Mesenteric fat pad (tissue), 1 donor: ENCODE measurements at places on chromosomes 1 and 21.

DNA sequence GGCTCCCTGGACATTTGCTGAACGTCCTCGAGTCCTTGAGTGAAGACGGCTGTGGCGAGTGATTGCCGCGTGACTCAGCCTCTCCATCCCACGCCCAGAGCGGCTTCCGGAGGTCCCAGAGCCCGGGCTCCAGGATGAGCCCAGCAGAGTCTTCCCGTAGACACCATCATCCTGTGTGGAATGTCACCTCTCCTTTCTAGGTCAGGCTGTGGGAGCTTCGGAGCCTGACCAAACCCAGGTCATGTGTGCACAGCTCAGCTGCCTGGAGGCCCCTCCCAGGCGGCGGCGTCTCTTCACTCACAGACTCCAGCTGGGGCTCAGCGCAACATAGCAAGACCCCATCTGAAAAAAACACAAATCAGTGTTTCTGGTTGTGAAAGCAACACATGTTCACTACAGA lies 38.2 kb downstream of the PRKCZ start:
- DNase-seq = no peak

- no peak for DNase-seq
These were observed 72.4 kb downstream of the ELAVL4 start for GRCh38 chr1:50181027-50181663.

DNA sequence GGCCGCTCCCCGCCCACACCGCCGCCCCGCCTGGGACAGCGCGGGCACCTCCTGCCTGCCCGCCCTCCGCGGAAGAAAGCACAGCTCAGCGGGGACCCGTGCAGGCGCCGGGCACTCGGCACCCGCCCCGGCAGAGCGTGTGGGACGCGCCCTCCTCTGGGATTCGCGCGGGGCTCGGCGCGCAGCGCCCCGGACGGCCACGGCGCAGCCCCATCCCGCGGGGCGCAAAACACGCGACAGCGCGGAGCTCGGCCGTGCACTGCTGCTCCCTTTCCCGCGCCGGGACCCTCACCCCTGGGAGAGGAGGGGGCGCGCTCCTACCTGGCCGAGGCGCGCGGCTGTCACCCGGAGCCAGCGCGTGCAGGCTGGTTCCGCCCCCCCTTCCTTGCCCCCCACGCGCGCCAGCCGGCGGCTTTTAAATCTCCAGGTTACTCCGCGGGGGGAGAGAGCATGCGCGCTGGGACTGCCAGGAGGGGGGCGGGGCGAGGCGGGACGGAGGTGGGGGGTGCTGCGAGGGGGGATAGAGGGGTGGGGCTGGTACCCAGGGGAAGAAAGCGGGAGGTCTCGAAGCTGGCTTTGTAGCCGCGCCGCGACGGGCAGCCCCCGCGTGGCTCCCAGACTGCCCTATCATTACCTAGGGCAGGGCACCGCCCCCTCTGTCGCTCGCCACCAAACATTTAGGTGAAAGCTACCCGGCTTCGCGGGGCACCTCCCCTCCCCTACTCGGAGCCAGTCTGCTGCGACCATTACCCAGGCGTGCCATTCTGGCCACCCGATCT lies at the start of gene SLC45A3:
Gene SLC45A3 (minus strand): TSS at position 437 of the 779 bp plus-strand sequence. CDS start 15,853 bp downstream, outside the sequence.
- no peak for DNase-seq

DNA sequence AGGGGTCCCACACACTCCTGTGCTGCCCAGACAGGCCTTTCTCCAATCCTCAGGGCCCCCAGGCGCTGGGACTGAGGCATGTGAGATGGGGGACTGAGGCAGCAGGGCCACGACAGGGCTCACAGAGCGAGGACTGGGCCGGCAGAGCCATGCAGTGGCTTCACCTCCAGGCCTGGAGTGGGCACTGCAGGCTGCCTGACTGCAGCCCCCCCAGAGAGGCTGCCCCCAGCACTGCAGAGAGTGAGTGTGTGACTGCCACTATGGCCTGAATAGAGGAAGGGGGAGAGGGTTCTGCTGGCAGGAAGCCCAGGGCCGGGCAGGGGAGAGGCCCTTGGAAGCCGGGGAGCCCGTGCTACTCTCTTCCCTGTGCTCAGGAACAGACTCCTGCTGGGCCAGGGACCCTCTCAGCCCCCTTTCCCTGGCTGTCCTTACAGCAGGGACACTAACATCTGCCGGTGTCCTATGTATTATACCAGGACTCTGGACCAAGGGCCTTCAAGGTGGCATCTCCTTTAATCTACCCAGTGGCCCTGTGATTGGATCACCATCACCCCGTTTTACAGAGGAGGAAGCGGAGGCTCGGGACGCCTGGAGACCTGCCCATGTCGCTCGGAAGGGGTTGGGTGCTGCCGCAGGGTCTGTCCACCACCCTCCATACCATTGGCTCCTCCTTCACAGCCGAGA lies 20.2 kb upstream of the PLEKHG5 start:
- no peak for DNase-seq

GRCh38 chr1:183908079-183908478 lies 103.2 kb downstream of the RGL1 start:
- DNase-seq = no peak

- no peak for DNase-seq
These were observed 56.4 kb upstream of the ADORA3 start for GRCh38 chr1:111559736-111560279.

DNA sequence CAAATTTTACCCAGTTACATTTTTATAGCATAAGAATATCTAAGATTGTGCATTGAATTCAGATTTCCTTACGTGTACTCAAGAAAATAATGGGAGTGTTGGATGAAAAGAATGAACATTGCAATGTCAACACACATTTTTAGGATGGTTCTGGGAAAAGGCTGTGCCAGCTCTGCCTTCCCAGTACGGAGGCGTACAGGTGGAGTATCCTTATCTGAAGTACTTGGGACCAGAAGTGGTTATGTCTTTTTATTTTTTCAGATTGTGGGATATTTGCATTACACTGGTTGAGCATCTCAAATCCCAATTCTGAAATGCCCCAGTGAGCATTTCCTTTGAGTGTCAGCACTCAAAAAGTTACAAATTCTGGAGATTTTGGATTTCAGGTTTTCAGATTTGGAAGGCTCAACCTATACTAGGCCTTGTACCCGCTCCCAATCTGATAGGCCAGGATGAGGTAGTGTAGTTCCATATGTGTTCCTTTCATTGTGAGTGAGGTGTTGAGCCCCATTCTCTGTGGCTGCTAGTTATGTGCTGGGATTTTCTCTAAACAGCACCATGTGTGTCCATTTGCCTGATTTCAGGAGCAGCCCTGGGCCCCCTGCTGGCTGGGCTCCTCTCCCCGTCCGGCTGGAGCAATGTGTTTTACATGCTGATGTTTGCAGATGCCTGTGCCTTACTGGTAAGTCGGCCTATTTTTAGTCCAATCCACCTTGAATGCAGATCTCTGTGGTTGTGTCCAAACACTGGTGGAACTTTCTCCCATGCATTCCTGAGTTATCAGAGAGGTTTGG lies 60.8 kb downstream of the SLC37A1 start:
- DNase-seq = no peak

- no peak for DNase-seq
These were observed 67.7 kb downstream of the BCAR3 start for GRCh38 chr1:93613898-93614297.

- no peak for DNase-seq
These were observed 138.9 kb upstream of the SPATA6 start for GRCh38 chr1:48610628-48611542.

DNA sequence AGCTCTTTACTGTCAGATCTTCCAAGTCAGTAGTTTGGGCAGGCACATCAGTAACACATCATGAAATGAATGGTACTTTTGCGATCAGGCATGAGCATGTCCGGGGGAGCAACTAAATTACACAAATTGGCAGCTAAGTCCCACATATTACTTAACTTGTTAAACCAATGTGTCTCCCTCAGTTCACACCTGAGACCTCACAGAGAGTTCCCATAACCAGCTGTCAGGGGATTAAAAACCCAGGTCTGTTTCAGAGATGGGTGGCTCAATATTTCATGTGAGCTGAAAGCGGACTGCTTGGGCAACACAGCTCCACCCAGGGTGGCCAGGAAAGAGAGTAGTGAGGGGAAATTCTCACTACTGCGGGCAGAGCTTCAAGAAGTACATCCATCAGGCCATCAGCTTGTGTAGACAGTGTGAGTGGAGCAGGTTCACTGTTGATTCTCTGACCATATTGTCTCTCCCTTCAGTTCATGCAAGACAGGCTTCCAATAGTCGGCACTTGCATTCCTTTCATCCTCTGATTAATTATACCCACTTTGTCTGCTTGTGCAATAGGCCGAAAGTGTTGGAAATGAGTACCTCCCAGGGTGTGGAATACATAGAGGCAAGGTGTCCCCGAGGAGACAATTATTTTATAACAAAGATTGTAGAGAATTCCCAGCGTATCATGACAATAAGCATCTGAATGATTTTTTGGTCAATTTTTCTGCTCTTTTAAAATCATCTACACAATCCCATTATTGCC lies 139.9 kb downstream of the PTGER3 start:
- DNase-seq = no peak

DNA sequence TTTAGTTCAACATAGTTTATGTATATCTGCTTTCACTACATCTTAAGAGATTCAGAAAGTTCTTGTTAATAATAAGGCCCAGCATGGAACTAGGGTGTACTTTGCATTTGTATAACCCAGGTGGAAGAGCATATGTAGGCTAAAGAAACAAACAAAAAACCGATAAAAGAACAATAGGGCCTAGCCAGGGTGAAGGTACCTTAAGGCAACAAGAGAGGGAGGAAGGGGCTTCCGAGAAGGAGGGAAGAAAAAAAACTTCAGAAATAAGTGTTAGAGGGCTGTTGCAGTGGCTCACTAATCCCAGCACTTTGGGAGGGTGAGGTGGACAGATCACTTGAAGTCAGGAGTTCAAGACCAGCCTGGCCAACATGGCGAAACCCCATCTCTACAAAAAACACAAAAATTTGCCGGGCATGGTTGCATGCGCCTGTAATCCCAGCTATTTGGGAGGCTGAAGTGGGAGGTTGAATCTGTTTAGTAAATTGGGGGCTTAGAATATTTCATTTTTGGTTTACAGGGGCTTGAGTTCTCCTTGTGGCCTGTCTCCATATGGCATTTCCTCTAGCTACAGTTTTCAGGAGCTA lies 4.7 kb upstream of the SPATA45 start:
- no peak for DNase-seq

DNA sequence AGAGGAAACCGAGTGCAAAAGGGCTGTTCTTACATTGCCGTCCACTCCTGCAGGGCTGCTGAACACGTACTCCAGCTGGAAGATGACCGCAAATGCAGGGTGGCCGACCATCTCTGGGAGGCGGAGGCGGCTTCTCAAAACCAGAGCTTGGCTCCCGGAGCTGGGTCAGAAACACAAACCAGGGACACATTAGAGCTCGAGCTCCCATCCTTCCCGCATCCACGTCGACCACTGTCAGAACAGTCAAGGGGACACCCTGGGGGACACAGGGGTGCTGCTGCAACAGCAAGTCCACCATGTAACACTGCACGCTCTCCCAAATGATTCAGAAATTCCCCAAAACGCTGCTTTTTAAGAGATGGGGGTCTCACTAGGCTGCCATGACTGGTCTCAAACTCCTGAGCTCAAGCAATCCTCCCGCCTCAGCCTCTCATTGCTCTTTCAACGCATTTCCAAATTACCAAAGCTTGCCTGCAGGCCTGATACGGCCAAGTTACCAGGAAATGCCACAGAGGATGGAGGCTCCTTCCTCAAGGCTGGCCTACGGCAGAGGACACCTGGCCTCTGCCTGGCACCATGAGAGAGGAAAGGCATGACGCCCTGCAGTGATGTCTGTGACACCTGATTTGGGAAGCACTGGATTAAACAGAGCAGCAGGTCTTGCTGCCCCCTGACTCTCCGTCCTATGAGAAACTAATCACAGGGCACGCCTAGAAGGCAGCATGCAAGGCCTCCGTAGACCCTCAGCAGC lies 45.0 kb downstream of the NPHP4 start:
- DNase-seq = peak; percentile 87

GRCh38 chr1:228734881-228735801 lies at the start of gene RHOU:
RHOU (plus strand) TSS chr1:228735479; CDS start chr1:228735743, 264 bp downstream.
- peak; percentile 94 for DNase-seq

DNA sequence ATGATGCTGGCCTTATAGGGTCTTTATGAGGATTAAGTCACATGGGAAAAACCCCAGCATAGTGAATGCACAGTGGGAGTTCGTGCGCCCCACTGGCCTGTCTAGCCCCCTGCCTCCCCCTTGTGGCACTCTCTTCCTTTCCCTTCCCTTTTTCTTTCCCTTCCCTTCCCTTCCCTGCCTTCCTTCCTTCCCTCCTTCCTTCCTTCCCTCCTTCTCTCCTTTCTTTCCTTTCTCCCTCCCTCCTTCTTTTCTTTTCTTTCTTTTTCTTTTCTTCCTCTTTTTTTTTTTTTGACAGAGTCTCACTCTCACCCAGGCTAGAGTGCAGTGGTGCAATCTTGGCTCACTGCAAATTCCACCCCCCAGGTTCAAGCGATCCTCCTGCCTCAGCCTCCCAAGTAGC lies 38.6 kb downstream of the HTR6 start:
- DNase-seq = no peak

DNA sequence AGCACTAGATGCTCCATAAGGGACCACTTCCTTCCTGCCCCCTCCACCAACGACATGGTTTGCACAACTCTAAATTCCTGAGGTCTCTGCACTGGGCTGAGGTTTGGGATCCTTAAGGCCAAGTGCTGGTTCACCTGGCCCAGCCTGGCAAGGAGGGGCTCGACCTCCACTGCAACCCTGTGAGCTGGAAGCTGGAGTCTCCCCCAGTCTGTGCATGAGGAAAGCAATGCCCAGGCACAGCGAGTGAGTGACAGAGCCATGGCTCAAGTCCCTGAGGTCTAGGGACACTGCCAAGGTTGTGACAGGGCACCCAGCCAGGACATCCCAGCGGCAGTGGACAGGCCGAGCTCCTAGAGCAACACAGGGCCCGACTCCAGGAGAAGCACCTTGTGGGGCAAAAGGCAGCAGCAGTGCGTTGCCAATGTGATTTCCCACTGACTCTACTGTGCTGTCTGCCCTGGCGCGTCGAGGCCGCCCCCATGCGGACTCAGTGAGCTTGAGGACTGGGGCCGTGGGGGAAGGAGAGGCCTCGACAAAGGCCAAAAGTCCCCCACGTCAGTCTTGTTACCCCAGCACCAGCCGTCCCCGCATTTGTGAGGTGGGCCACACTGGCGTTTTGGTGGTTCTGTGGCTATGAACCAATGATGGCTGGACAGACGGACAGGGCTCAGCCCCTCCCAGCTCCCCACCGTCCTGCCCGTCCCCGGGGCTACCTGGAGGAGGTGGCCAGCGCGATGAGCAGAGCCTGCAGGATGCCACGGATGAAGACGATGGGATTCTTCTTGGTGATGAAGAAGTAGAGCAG lies 30.0 kb downstream of the PODN start:
- DNase-seq = no peak

DNA sequence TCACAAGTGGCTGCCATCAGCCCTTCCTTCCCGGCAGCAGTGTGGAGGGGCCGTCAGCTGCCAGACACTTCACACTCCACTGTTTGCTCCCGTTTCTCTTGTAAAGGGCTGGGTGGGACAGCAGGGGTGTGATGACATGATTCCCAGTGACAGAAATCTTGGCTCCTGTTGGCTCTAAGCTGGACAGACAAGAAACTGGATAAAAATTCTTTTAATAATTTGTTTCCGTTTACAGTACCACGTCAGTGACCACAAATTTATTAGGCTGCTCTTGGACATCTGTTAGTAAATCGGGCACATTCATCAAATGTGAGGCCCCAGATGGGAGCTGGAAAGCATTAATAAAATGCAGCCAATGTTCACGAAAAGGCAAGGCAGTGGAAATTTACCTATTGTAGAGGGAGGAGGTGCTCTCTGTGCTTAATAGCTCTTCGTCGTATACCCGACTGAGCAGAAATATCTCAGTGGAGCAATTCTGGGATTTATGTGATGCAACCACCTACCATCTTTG lies 353.7 kb upstream of the GREM2 start:
- DNase-seq = no peak
